ENCODE measurements at places on chromosomes 5 and 9.

GRCh38 chr9:15722888-15723287, 170.0 kb downstream of the CCDC171 start:
- DNase-seq, result no peak

GRCh38 chr9:127856094-127856728, 1.8 kb upstream of the ENG start:
- no peak for DNase-seq

DNA sequence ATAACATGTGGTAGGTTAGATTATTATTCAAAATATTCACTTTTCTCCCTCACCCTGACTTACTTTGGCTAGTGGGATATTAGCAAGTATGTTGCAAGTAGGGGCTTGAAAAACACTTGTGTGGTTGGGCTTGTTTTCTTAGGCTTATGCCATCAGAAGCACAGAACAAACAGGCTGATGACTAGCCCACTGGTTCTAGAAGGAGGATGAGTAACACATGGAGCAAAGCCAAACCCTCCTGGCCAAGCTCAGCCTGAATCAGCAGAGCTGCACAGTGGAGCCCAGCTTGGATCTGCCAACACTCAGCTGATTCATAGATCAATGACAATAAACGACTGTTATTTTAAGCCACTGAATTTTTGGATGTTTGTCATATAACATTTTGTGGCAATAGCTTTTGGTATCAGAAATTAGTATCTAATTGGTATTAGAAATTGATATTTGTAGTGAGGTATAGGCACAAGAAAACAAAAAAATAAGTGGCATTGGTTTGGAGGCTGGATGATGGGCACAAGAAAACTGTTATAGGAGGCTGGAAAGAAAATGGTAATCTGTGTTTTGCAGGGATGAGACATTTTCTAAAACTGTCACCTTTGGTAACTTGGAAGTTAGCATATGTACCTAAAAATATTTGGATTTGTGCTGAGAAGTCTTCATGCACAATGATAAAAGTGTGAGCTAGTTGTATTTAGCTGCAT, 46.1 kb upstream of the ZBED3 start:
- peak; percentile 41 for DNase-seq

- no peak for DNase-seq
Observed at GRCh38 chr9:122220673-122221182, 8.0 kb downstream of the LHX6 start.

DNA sequence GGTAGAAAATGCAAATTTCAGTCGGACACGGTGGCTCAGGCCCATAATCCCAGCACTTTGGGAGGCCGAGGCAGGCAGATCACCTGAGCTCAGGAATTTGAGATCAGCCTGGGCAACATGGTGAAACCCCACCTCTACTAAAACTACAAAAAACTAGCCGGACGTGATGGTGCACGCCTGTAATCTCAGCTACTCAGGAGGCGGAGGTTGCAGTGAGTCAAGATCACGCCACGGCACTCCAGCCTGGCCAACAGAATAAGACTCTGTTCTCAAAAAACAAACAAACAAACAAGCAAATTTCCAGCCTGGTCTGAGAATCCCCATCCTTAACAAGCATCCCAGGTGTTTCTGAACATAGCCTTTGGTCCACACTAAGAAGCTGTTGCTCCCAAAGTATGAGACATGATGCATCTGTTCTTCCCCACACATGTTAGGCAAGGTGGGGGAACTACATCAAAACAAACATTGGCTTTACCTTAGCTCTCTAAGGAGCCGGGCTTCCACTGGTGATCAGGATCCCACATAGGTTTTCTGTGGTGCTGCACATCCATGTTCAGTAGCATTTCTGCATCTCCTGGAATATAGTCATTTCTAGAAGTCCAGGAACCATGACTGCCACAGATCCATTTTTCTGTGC, 92.5 kb upstream of the DMRT1 start:
- DNase-seq, result no peak

GRCh38 chr9:77158772-77159513, 18.4 kb upstream of the VPS13A start:
- DNase-seq, result no peak

GRCh38 chr5:15627647-15628046, 127.7 kb downstream of the FBXL7 start:
- DNase-seq, result no peak

DNA sequence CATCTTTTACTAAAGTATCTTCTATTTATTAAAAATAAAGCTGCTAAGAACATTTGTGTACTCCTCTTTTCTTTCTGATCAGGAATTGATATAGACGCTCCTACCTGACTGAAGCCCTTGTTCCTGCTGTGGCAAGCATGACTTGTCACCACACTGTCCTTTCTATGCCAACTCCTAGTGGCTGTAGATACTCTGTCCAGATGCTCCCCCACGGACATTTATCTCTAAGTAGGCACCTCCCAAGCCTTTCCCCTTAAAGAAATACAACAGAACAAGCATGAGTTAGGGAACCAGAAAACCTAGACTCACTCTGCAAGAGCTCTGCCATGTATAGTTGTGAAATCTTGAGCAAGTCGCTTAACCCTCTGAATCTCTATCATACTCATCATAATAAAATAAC, 53.2 kb downstream of the FAM114A2 start:
- no peak for DNase-seq

- DNase-seq, result no peak
Observed at GRCh38 chr9:129732100-129732499, 20.7 kb downstream of the PTGES start.

- peak; percentile 46 for DNase-seq
Observed at GRCh38 chr9:92942688-92943616, 4.4 kb upstream of the FGD3 start.

GRCh38 chr9:102101723-102102122, 363.3 kb upstream of the GRIN3A start:
- no peak for DNase-seq

GRCh38 chr5:27742805-27743204, 704.4 kb upstream of the CDH9 start:
- no peak for DNase-seq

DNA sequence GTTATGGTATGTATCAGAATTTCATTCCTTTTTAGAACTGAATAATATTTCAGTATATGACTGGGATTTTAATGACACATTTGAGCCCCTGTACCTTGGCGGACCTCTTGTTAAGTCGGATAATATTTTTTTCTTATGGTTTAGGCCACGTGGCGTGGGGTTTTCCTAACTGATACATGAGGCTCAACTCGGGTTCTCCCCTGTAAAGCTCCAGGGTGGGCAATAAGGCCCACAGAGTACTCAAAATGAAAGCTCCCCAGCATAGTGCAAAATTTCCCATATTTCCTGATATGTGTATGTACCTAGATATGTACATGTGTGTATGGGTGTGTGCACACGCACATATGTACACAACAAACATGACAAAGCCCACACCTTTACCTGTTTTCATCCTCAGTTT, 24.5 kb downstream of the TICAM2 start:
- DNase-seq, result no peak
